Fibroblast of lung (primary cell): ENCODE measurements at places on chromosomes 6 and 20. TPM values are rescaled to one million over a fixed set of nuclear protein-coding genes. Genes with fewer than 3 reads are reported as not detected.

DNA sequence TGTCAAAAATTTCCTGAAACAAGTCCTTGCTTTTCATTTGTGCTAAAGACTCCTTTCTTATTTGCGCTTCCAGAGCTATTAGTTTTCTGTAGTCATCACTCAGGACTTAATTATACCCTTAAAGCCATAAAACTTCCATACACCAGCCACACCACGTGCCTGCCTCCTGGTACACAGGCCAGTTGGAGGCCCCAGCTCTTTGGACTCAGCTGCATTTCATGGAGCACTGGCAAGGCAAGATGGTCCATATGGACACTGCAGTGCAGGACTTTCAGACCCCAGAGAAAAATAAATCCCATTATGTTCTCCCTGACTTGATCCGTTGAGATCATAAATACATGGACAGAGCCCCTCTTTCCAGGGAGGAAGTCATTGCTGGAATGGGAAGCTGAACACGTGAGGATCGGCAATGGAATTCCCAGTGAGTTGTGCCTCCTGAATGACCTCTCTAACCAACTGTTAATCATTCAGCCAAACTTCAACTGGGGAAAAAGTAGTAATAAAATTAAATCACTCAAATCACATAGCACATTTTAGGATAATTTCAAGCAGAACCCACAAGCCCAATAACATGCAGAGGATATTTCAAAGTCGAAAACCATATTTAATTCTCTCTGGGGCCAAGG, 173.1 kb downstream of the HACE1 start:
- H3K36me3 ChIP-seq = no peaks in the 10 kb centered on the region
- H3K27me3 ChIP-seq = no peaks in the 10 kb centered on the region
- H3K4me3 ChIP-seq = no peak overlapping the region
- no peak overlapping the region for H3K27ac ChIP-seq
- no peaks in the 10 kb centered on the region for H3K4me1 ChIP-seq

GRCh38 chr6:122650403-122650802, 40.2 kb downstream of the PKIB start:
- no peaks in the 10 kb centered on the region for H3K27me3 ChIP-seq
- H3K4me1 ChIP-seq = no peaks in the 10 kb centered on the region
- DNase-seq = no peak
- H3K36me3 ChIP-seq = no peaks in the 10 kb centered on the region

Gene CENPQ
- 4.6 and 5.3 TPM in 2 replicates for total RNA-seq

Gene TULP1
- total RNA-seq = not detected in 2 replicates

DNA sequence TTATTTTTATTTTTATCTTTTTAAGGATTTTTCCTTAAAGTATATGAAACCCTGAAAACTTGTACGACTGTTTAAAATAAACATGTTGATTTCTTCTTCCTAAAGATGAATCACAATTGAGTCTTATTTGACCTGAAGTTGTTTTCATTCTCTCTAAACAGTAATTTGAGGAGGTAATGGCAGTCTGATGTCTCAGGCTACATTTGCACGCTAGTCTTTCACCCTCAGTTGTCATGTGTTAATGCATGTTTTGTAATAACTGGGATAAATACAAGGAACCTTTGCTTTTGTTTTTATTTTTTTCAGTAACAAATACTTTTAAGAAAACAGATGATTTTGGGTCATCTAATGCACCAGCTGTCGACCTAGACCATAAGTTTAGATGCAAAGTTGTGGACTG, 55.2 kb downstream of the SCAND1 start:
- H3K4me1 ChIP-seq = peaks cover 9% of the 10 kb centered on the region
- no peaks in the 10 kb centered on the region for H3K36me3 ChIP-seq
- no peaks in the 10 kb centered on the region for H3K27me3 ChIP-seq
- H3K4me3 ChIP-seq = no peak overlapping the region

DNA sequence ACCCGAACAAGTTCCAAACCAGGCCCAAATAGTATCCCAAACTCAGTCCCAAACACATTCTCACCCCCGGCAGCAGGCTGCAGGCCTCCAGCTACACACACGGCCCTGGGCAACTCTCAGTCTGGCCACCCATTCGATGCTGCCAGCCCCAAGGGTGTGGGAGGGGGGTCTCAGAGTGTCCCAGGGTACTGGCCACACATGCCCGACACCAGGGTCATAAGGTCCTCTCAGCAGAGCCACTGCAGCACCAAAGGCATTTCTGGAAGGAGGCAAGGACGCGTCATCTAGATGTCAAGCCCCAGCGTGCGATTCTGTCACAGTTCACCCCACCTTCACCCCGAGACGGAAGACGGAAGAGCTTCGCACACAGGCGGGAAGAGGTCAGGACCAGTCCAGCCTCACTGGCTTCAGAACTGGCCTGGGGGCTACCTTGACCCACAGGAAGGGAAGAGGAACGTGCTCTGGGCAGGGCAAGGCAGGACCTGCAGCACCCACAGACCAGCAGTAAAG, 9.5 kb downstream of the MYL9 start:
- H3K27ac ChIP-seq = no peak overlapping the region
- DNase-seq = peak; percentile 38
- H3K4me3 ChIP-seq = no peak overlapping the region

GRCh38 chr6:134457941-134458340, 140.0 kb upstream of the SGK1 start:
- no peak overlapping the region for H3K27ac ChIP-seq
- H3K4me1 ChIP-seq = no peaks in the 10 kb centered on the region
- no peaks in the 10 kb centered on the region for H3K36me3 ChIP-seq
- no peaks in the 10 kb centered on the region for H3K27me3 ChIP-seq

Gene BPIFB2
- total RNA-seq = not detected in 2 replicates

DNA sequence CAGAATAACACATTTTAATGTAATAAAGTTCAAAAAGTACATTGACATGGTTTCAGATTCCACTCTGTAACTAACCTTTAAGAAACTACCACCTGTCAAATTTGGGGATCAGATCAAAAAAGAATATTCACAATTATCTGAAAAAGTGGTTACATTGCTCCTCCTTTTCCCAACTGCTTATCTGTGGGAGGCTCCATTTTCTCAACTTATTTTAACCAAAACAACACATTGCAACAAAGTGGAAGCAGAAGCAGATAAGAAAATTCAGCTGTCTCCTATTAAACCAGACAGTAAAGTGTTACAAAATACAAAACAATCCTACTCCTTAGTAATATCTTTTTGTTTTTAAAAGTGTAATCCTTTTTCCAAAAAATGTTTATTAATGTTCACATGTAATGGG, 61.4 kb downstream of the PDSS2 start:
- no peaks in the 10 kb centered on the region for H3K4me1 ChIP-seq
- no peak for DNase-seq
- H3K4me3 ChIP-seq = no peak overlapping the region
- H3K27me3 ChIP-seq = no peaks in the 10 kb centered on the region
- H3K36me3 ChIP-seq = no peaks in the 10 kb centered on the region

DNA sequence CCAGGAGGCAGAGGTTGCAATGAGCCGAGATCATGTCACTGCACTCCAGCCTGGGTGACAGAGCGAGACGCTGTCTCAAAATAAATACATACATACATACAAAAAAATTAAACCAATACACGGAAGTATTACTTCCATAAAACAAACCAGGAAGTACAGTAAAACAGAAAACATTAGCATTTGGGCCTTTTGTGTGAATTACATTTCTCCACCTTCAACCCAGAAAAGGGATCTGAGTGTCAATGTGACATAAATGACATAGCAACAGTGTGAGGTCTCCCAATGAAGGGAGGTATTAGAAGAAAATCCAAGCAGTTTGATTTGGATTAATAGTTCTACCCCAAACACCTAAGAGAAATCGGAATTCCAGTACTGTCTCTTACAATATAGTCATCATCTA, 10.1 kb downstream of the CSNK2A1 start:
- no peak overlapping the region for H3K27ac ChIP-seq
- no peak overlapping the region for H3K4me3 ChIP-seq
- H3K27me3 ChIP-seq = no peaks in the 10 kb centered on the region
- H3K4me1 ChIP-seq = peaks cover 2% of the 10 kb centered on the region
- H3K36me3 ChIP-seq = no peaks in the 10 kb centered on the region

Gene SLC22A16
- under 0.01 TPM in 1 of 2 replicates, not detected in the other for total RNA-seq

Gene FAM83C
- total RNA-seq = not detected in 2 replicates

Gene ZNF311
- 3.5 and 3.6 TPM in 2 replicates for total RNA-seq

DNA sequence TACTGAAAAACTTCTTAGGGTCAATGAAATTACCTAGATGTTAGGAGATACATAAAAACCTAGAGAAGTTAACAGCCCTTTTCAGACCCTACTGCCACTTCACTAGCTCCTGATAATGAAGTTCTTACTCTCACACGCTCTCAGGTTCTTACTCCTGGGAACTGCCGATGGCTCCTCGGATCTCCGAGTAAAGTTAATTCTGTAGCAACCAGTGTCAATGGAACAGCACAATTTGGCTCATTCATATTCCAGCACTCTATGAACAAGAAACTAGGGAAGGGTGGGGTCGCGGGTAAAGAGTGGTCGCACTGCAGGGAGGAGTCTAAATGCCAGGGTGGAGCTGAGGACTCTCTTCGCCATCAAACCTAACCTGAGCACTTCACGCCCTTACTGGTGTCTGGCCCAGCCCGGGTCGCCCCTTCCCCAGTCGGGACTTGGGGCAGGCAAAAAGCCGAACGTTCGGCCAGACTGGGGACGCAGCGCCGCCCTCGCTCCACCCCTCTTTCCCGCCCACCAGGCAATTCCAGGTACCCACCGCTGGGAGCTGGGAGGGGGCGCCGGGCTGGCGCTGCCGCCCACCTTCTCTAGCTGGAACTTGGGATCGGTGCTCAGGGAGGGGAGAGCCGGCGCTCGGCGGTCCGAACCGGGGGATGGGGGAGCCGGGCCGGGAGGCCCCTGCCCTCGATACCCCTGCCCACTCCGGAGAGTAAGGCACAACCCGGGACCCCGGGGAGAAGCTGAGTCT, 744 bp downstream of the RAB23 start:
- H3K36me3 ChIP-seq = no peaks in the 10 kb centered on the region
- H3K27me3 ChIP-seq = no peaks in the 10 kb centered on the region
- peak; percentile 71 for DNase-seq
- peaks cover 4% of the 10 kb centered on the region for H3K4me1 ChIP-seq

Gene BRD2
- 59.3 and 75.6 TPM in 2 replicates for total RNA-seq

Gene NOTCH4
- 0.77 and 0.99 TPM in 2 replicates for total RNA-seq

DNA sequence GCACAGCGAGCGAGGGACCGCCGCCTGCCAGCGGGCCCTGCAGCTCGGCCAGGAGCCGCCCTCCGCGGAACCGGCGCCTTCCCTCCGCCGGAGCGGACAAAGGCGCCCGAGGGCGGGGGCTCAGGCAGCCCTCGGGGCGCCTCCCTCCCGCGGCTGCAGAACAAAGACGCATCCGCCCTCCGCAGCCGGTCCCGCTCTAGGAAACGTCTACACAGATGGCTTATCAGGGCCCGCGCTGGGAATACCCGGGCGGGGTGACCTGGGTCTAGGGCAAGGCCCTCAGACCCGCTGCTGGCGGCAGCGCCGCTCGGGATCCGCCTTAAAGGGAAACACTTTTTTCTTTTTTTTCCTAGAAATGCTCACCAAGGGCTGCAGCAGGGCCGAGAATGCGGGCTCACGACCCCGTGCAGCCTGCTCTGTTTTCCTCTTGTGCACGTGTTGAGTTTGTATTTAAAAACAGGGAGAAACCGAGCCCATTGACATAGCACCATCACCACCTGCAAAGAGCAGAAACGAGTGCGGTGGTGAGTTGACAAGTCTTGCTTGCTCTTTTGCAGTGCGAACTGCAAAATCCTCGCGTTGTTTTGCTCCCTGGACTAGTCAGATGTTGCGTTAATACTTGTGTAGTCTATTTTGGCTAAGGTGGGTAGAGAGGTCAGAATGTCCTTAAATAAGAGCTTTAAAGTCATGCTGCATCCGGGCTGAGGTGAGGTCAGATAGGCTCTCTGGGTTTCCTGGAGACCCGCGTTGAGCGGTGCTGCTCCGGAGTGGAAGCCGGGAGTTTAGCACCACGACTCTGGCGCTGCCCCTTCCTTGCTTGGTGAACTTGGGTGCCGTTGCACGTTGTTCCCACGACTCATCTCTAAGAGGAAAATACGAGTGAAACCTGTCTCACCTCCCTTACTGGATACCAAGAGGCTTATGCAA, 1.1 kb upstream of the RPS6KA2 start:
- H3K36me3 ChIP-seq = no peaks in the 10 kb centered on the region
- peak overlapping the region; percentile 67 for H3K4me3 ChIP-seq
- H3K4me1 ChIP-seq = peaks cover 19% of the 10 kb centered on the region
- H3K27me3 ChIP-seq = no peaks in the 10 kb centered on the region

GRCh38 chr6:106069478-106069877, 16.7 kb upstream of the PRDM1 start:
- H3K4me1 ChIP-seq = peaks cover 4% of the 10 kb centered on the region
- no peaks in the 10 kb centered on the region for H3K36me3 ChIP-seq
- no peak overlapping the region for H3K27ac ChIP-seq
- H3K4me3 ChIP-seq = no peak overlapping the region

DNA sequence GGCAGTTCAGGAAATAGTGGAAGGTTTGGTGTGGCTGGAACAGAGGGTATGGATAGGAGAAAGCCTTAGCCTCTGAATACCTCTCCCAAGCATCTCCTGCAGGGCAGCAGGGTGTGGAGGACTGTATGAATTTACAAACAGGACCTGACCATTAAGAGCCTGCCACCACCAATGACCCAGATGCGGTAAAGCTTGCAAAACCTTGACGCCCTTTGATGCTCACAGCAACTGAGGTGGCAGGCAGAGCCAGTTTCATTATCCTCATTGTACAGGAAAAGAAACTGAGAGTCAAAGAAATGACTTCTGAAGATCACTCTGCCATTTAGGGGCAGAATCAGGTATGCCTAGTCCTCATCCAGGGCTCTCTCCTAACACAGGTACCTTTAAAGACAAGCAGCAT, 2.4 kb downstream of the HM13 start:
- peaks cover 3% of the 10 kb centered on the region for H3K36me3 ChIP-seq
- no peak overlapping the region for H3K4me3 ChIP-seq
- peak overlapping the region; percentile 31 for H3K27ac ChIP-seq
- DNase-seq = no peak
- peaks cover 10% of the 10 kb centered on the region for H3K4me1 ChIP-seq

Gene GSTA2
- total RNA-seq = not detected in 2 replicates

- H3K4me3 ChIP-seq = no peak overlapping the region
- H3K27ac ChIP-seq = no peak overlapping the region
- H3K27me3 ChIP-seq = peaks cover 24% of the 10 kb centered on the region
- DNase-seq = peak; percentile 49
- no peaks in the 10 kb centered on the region for H3K4me1 ChIP-seq
These were observed 3.1 kb downstream of the HS3ST5 start for GRCh38 chr6:114339706-114340105.

DNA sequence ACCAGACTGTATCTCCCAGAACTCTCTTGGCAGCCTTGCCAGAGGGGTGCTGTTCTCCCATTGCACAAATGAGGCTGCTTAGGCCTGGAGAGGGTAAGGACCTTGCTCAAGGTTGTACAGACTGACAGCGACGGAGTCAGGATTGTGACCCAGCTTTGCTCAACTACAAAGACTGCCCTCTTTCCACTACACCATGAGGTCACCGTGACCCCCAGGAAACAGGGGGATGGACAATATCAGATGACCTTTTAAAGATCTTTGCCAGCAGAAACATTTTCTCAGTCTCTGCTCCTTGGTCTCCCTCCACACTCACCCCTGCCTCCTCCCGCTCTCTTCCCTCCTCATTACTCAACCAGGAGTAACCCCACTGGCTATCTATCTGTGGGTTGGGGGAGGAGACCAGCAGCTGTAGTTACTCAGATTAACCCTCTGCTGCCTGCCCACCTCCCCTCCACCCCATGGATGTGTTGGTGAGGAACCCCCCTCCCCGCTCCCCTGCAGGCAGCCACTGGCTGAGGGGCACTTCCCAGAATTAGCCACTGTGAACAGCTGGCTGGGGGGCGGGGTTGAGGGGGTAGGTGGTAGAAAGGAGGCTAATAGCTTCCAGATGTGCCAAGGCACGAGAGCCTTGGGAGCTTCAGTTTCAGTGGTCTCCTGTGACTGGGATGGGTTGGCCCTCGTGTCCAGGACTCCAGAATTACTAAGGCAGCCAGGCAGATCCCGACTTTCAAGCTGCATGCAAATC, 26.9 kb upstream of the MRPS18A start:
- DNase-seq = peak; percentile 54
- H3K27me3 ChIP-seq = no peaks in the 10 kb centered on the region
- no peak overlapping the region for H3K27ac ChIP-seq
- H3K4me1 ChIP-seq = peaks cover 4% of the 10 kb centered on the region

Gene ASF1A
- 16.7 and 20.3 TPM in 2 replicates for total RNA-seq

Gene ERVFRD-1
- not detected in 2 replicates for total RNA-seq
